ENCODE measurements at places on chromosomes 4 and X.

DNA sequence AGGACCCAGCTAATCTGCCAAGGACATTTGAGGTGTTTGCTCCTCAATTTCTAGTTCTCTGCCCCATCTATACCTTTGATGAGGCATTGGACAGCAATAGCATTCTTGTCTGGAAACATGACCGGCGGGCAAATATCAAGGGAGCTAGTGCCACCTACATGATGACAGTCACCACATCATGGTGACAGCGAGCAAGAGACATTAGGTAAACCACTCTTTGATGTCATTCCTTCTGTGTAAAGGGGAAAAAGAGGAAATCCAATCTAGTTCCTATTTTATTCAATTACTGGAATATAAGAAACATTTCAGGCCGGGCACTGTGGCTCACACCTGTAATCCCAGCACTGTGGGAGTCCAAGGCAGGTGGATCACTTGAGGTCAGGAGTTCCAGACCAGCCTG lies 20.7 kb upstream of the IL13RA1 start:
- DNase-seq, result no peak

DNA sequence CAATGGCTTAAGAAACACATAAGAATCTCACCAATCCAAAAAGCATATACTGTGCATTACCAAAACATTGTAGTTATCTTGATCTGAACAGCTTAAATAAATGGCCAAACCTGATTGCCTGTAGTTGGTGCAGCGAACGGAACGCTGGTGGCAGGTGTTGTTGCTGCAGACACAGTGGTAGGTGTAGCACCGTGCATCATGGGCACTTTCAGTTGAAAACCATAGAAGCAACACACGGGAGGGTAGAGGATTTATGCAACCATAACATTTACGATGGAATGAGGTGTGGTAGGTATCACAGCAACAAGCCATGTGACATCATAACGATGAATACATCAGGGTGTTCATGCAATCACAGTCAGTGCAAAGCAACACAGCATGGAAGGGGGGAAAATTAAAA lies 106.8 kb downstream of the MBNL3 start:
- no peak for DNase-seq

GRCh38 chrX:43141885-43142284 lies 363.9 kb upstream of the PPP1R2C start:
- no peak for DNase-seq

- no peak for DNase-seq
Observed at GRCh38 chr4:139208404-139208945, 31.5 kb upstream of the ELF2 start.

DNA sequence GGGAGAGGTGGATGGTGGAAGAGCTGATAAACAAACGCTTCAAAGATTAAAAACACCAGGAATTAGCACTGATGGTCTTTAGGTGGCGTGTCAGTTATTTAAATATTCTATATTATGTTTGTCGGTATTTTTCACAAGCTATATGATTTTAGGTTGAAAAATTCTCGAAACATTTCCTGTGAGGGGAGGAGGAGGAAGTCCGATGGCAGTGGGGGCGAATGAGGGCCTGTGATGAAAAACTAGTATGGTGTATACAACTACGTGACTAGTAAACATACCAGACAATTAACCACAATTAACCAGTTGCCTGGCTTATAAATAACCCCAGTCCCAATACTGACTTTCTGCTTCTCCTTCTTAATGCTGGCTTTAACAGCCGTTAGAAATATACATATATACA lies 595 bp upstream of the NAP1L2 start:
- no peak for DNase-seq

- DNase-seq, result no peak
Observed at GRCh38 chr4:27463816-27464215, 603.2 kb downstream of the STIM2 start.

DNA sequence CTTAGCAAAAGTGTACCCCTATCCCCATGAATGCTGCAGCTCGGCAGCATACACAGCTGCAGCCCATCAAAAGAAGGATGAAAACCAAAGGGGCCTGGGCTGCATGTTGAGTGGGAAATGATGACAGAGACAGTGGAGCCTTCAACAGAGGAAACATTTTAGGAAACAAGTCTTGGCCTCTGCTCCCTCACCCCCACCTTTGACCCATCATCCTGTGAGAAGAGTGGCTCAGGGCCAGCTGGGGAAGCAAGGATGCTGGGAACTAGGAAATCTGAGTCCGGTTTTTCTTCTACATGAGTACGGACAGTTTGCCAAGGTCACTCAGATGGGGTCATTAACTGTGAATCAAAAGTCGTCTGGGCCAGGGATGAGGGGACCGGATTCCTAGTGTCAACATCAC lies 37.2 kb downstream of the IDS start:
- no peak for DNase-seq

GRCh38 chr4:153223930-153224329 lies 19.7 kb downstream of the TRIM2 start:
- DNase-seq, result no peak

GRCh38 chr4:117811731-117812130 lies 222.6 kb upstream of the NDST3 start:
- no peak for DNase-seq

DNA sequence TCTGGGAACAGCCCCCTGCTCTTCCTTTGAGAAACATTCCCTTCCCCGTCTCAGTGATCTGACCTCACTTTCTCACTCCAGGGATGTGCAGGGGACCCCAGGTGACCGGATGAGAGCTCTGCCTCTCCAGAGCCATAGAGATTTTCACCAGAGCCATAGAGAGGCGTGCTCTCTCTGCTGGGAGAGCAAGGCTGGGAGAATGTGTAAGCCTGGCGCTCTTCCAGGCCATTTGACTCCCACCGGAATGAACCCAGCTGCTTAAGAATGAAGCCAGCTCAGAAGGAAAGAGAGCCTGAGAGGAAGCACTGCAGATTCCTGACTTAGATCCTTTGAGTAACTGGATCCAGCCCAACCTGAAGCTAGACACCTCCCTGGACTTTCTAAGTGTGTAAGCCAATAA lies 106.4 kb downstream of the DHX15 start:
- no peak for DNase-seq

DNA sequence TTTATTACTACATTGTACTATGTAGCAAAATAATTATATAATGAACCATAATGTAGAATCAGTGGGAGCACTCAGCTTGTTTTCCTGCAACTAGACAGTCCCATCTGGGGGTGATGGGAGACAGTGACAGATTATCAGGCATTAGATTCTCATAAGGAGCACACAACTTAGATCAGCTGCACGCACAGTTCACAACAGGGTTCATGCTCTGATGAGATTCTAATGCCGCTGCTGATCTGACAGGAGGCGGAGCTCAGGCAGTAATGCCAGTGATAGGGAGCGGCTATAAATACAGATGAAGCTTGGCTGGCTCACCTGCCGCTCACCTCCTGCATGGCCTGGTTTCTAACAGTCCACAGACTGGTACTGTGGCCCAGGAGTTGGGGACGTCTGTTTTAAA lies 199.2 kb downstream of the MAB21L2 start:
- no peak for DNase-seq

- no peak for DNase-seq
Observed at GRCh38 chrX:30248854-30249253, 1.9 kb downstream of the MAGEB1 start.

DNA sequence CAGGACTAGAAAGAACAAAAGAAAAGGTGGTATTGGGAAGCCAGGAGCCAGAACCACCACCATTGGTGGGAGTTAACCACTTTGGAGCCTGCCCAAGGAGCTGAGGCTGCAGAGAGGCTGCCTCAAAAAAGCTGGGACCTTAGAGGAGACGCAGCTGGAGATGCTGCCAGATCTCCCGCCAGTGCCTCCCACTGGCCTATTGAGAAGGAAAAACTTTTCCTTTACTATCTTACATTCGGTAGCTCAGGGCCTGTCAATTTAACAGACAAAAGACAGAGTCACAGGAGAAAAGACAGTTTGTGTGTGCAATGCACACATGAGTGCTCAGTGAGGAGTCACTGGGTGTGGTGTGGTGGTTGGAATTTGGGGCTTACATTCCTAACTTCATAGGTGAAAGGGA lies 52.4 kb upstream of the HPSE start:
- no peak for DNase-seq

DNA sequence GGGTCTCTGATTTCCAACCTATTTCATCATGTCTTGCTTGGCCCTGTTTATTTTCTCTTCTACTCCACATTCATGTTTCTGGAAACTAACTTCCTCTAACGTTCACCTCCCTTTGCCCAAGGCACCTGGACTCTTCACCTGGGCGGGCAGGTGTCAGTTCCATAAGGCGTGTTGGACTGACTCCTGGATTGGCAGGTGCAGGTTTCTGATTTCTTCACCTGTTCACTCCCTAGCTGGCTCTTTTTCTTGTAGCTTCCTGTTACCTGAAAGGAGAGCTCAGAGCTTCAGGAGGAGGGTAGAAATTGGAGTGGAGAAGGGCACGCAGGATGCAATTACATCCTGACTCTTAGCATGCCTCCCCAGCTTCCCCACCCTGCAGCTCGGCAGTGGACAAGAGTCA lies 350.8 kb upstream of the KLF3 start:
- no peak for DNase-seq

DNA sequence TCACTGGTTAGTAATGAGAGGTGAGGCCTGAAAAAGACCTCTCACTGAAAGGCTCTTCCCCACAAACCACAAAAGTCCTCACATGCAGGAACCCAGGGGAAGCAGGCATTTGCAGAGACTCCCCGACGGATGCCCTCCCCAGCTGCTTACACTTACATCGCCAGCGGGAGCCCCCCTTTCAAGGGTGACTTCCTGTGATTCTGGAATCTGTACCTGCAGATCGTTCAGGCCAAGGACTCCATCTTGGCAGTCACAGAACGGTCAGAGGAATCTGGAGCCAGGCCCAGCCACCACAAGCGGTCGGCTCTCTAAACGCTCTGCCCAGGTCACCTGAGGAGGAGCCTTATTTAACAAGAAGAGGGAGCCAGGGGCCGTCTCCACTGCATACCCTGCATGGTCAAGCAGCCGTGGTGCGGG lies 71.3 kb upstream of the STS start:
- no peak for DNase-seq

GRCh38 chr4:3675251-3676115 lies 90.7 kb upstream of the ADRA2C start:
- DNase-seq, result no peak

DNA sequence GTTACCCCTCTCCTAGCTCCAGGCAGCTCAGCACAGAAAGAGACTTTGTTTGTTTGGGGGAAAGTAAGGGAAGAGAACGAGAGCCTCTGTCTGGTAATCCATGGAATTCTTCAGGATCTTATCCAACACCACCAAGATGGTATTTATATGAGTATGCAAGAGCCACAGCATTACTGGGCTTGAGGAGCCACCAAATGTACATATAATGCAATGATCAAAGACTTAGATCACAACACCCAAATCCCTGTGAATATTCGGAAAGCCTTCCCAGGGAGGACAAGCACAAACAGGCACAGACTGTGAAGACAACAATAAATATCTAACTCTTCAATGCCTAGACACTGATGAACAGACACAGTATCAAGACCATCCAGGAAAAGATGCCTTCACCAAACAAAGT lies 116.6 kb downstream of the UPRT start:
- DNase-seq, result no peak

DNA sequence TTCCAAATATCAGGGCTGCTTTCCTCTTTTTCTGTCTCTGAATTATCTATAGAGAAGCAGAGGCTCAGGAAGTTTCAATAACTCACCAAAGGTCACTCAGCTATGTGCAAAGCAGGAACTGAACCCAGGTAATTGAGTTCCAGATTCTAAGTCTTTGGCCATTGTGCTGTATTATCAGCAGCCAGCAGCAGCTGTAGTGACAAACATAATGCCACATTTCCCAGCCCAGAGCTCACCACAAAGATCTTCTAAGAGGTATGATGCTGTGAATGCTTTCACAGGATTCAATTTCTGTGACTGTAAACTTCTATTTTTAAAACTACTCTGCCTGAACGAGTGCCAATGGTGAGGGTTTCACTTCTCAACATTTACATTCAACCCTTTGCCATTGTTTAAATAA lies 56.4 kb downstream of the SPOCK3 start:
- no peak for DNase-seq

All from activated CD4-positive, CD25-positive, alpha-beta regulatory T cell treated with anti-CD3 and anti-CD28 coated beads, Interleukin-2, amount 50 U/mL, for 72 hours (primary cell).